A375 (cell line): ENCODE measurements at places on chromosomes 2 and 18. TPM values are rescaled to one million over a fixed set of nuclear protein-coding genes. Genes with fewer than 3 reads are reported as not detected.

The GPR17 gene
- 0.27 TPM in 1 of 2 replicates, not detected in the other for total RNA-seq

The SPDYA gene
- total RNA-seq, result 0.49 and 1.6 TPM in 2 replicates

The CCDC88A gene
- 27.4 and 27.9 TPM in 2 replicates for total RNA-seq

The RGPD4 gene
- not detected in 2 replicates for total RNA-seq

The FBXO11 gene
- 34.0 and 36.2 TPM in 2 replicates for total RNA-seq

The ASXL2 gene
- 13.3 and 17.0 TPM in 2 replicates for total RNA-seq

The OTOS gene
- not detected in 2 replicates for total RNA-seq

The DPP10 gene
- not detected in 2 replicates for total RNA-seq

The ANKRD36B gene
- 13.7 and 17.7 TPM in 2 replicates for total RNA-seq
